ENCODE measurements at places on chromosomes 4 and X. TPM values are rescaled to one million over a fixed set of nuclear protein-coding genes. Genes with fewer than 3 reads are reported as not detected.

DNA sequence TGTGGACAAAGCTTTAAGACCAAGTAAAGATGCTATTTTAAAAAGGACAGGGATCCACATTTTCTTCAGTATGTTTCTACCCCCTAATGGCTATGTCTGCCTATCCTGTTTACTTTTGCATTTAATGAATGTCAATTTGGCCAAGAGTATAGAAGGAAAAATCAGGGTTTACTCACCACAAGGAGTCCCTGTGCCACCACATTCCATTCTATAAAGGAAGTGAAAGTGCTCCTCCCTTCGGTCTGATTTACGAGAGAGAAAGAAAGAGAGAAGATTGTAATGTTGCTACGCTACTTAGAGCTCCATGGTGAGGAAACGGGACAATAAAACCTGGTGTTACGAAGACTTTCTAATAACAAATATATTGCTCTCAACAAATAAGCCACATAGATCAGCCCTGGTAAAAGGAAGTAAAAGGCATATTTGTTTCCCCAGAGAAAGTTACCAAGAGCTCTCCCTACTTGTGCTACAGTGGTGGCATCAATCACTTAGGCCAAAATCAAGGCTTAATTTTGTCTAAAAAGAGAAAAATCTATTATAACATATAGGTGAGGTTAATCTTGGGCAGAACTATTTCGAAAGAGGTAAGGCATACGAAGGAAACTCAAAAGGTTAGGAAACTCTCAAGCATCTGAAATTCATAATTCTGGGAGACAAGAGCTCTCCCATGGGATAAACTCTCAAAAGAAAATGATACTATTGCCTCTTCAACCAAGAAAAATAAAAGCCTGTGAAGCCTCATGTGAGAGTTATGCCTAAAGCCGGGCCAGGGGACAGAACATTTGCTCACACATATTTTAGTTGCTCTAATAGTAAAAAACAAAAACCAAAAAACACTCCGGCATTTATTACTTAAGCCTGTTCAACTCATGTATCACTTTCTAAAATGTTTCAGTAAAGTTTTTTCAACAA lies 29.5 kb downstream of the TAPT1 start:
- peak overlapping the region; percentile 62 for H3K27ac ChIP-seq
- no peak for DNase-seq
- H3K4me1 ChIP-seq, result no peaks in the 10 kb centered on the region
- no peak overlapping the region for H3K4me3 ChIP-seq

GRCh38 chr4:169619518-169619957 lies 840 bp upstream of the CLCN3 start:
- no peaks in the 10 kb centered on the region for H3K4me1 ChIP-seq
- H3K4me3 ChIP-seq, result peak overlapping the region; percentile 88
- peak; percentile 22 for DNase-seq
- H3K27ac ChIP-seq, result peak overlapping the region; percentile 96
- H3K27me3 ChIP-seq, result no peaks in the 10 kb centered on the region

DNA sequence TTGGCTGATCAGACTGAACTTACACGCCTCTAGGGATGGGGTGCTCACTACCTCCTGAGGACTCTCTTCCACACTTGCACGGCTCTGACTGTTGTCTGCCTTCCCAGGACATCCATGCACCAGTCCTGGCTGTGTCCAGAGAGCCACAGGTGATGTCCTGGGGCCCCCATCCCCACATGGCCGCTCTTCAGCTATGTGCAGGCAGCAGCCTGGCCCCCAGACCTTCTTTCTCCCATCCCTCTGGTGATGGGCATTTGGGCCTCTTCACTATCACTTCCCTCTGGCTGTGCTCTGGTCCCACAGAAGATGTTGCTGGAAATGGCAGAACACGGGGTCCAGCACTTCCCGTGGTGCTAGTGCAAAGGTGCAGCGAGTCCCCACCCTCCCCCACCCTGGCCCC lies 40.9 kb upstream of the HMX1 start:
- H3K4me1 ChIP-seq, result no peaks in the 10 kb centered on the region
- H3K4me3 ChIP-seq, result no peak overlapping the region
- H3K27me3 ChIP-seq, result no peaks in the 10 kb centered on the region
- no peak overlapping the region for H3K27ac ChIP-seq
- DNase-seq, result no peak
- no peaks in the 10 kb centered on the region for H3K36me3 ChIP-seq

The TMSB15A gene
- total RNA-seq, result 12.7 TPM

Data from uterus (tissue), 4 donors.